ENCODE measurements at places on chromosomes 2 and 18.
A peak's percentile ranks its signal among the peaks of the same experiment; 100 is the strongest.

GRCh38 chr2:177894546-177894945 is 178.0 kb downstream of the PDE11A start:
- no peak for DNase-seq

- DNase-seq: peak; percentile 4
These were observed 51.1 kb downstream of the CAPN13 start for GRCh38 chr2:30756051-30756719.

GRCh38 chr2:43518181-43518580 is 77.7 kb downstream of the THADA start:
- peak; percentile 43 for DNase-seq

- DNase-seq: no peak
These were observed 682 bp downstream of the DUSP2 start for GRCh38 chr2:96144481-96145035.

- DNase-seq: peak; percentile 63
These were observed 29.6 kb upstream of the RNU4ATAC start for GRCh38 chr2:121501031-121501430.

DNA sequence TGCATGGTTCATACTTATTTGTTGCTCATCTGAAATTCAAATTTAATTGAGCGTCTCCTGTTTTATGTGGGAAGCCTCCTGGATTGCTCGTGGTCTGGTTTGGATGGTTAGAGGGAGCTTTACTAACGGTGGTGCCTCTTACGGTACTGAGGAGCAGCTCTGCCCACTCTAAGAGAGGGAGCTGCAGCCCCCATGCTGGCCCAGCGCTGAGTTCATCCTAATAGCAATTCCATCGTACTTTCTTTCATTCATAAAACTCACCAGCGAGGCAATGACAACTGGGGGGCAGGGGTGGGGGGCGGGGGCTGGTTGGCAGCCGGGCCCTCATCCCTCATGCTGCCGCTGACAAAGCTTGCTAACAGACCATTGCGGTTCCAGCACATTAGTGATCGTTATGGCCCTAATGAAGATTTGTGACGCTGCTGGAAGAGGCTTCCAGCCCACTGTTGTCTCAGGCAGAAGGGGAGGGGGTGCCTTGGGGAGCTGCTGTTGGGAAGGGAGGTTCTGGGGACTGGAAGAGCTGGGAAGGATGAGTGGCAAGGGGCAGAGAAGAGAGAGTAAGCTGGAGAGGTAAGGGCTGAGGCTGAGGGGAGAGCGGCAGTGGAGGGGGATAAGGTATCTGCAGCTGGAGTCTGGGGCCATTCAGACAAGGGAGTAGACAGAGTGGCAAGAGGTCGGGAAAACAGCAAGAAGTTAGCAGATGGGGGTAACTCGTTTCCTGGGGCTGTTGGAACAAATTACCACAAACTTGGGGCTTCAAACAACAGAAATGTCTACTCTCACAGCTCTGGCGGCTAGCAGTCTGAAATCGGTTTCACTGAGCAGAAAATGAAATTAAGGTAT is 238.1 kb downstream of the LPIN1 start:
- DNase-seq: no peak

- DNase-seq: no peak
These were observed 18.7 kb upstream of the RGPD4 start for GRCh38 chr2:107807988-107808387.

DNA sequence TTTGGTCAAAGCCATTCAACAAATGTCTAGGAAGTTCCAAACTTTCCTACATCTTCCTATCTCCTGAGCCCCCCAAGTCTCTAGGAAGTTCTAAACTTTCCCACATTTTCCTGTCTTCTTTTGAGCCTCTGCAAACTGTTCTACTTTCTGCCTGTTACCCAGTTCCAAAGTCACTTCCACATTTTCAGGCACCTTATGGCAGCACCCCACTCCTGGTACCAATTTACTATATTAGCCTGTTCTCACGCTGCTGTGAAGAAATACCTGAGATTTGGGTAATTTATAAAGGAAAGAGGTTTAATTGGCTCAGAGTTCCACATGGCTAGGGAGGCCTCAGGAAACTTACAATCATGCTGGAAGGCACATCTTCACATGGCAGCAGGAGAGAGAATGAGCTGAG is 869.2 kb downstream of the TDRD15 start:
- DNase-seq: no peak

DNA sequence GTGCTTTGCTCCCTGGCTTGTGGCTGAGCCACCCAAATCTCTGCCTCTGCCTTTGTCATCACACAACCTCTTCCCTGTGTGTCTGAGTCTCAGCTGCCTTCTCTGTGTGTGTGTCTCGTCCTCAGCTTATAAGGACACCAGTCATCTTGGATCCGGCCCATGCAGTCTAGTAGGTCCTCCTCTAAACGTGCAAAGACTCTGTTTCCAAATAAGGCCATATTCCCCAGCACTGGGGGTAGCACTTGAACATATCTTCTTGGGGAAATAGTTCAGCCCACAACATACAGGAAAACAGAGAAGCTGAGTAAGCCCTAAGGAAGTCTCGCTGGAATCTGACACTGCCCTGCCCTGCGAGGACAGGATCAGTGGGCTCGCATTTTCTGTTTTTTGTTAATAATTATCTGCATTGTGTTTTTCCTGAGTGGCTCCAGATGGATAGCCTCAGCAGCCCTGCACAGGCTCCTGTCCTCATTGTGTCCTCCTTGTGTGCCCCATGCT is 42.1 kb downstream of the MTCL1 start:
- peak; percentile 81 for DNase-seq

GRCh38 chr2:17709897-17710296 is 43.7 kb downstream of the SMC6 start:
- DNase-seq: no peak

DNA sequence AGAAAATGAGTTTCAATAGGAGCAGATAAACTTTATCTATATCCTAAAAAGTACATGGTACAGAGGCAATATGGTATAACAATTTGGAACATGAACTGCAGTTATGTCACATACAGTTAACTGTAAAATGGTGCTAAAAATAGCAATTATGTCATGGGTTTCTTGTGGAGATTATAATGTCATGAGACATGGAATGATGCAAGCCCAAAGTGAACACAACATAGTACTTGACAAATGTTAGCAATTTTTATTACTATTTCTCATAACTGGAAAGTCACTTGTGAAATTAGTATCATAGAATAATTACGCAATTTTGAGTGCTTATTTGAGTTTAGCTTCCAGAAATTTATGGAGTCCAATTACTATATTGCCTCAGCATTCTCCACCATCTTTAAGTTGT is 1263.4 kb downstream of the DSC3 start:
- peak; percentile 0 for DNase-seq

GRCh38 chr18:10424585-10425307 is 29.7 kb upstream of the APCDD1 start:
- peak; percentile 52 for DNase-seq
